Anterior cingulate cortex (tissue), 58 donors: ENCODE measurements at places on chromosomes 5 and 9.

GRCh38 chr9:126533926-126534310 lies 79.8 kb upstream of the LMX1B start:
- DNase-seq = no peak

- DNase-seq = no peak
These were observed 25.7 kb downstream of the GADD45G start for GRCh38 chr9:89630508-89630907.

GRCh38 chr5:32710550-32711361 lies at the start of gene NPR3:
Gene NPR3 (plus strand): TSS chr5:32711321. CDS start chr5:32711777, 456 bp downstream.
- DNase-seq = no peak

GRCh38 chr5:151569132-151570046 lies 21.7 kb downstream of the FAT2 start:
- DNase-seq = no peak

GRCh38 chr5:14231890-14232289 lies 88.7 kb downstream of the TRIO start:
- no peak for DNase-seq

DNA sequence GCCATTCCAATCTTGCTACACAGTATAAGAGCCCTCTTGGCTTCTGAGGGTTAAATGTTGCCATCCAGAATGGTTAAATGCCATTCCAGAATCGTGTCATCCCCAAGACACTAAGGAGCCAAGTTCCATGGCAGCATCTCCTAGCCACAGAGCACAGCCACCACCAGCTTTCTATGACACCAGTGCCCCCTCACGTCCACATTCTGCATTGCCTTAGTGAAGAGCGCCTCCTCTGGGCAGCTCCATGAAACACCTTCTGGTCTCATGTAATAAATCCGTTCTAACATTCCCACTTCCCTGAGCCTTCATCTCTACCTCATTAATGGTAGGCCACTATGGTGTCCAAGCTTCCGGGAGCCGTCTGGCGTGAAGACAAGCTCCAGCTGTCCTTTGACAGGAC lies 12.4 kb downstream of the CBY3 start:
- DNase-seq = no peak

GRCh38 chr5:18526792-18527405 lies 892.6 kb downstream of the TAF11L14 start:
- DNase-seq = no peak

- DNase-seq = no peak
These were observed 1640.3 kb upstream of the C9orf72 start for GRCh38 chr9:29213417-29214153.

GRCh38 chr9:107020040-107020530 lies 157.1 kb downstream of the ZNF462 start:
- DNase-seq = no peak

GRCh38 chr9:78214492-78214891 lies 21.4 kb upstream of the CEP78 start:
- DNase-seq = no peak

- DNase-seq = no peak
These were observed 150.2 kb downstream of the SGCD start for GRCh38 chr5:156477196-156477595.

GRCh38 chr5:151094030-151094851 lies 13.4 kb upstream of the TNIP1 start:
- no peak for DNase-seq

DNA sequence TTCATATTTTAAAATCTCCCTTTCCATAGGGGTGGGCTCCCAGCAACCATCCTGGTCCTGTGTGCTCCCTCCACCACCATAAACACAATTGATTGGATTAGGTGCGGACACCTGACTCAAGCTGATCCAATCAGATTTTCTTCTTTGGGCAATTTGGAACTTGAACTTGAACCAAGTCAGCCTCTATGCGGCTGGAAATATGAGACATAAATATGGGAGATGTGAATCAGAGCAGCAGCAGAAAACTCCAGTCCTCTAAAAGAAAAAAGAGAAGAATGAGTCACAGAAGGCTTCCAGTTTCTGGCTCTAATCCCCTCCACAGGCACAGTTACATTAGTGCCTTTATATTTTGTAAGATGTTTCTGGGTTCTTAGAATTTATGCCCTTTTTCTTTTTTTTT lies 306.6 kb downstream of the MLLT3 start:
- no peak for DNase-seq

DNA sequence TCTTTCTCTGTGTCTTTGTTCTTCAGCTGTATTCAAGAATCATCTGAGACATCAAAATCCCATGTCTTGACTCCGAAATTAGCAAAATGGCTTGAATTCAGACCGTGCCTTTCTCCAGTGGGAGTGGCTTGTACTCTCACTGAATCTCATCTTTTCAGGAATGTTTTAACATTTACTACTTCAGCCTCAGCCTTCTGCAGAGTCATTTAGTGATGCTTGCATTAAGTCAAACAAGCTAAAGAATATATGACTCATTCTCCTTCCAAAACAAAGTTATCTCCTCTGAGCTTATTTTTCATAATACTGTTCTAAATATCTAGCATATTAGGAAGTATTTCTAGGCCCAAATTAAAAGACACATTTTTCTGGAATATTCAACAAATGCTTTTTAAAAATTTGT lies 205.3 kb downstream of the CDH10 start:
- DNase-seq = no peak

DNA sequence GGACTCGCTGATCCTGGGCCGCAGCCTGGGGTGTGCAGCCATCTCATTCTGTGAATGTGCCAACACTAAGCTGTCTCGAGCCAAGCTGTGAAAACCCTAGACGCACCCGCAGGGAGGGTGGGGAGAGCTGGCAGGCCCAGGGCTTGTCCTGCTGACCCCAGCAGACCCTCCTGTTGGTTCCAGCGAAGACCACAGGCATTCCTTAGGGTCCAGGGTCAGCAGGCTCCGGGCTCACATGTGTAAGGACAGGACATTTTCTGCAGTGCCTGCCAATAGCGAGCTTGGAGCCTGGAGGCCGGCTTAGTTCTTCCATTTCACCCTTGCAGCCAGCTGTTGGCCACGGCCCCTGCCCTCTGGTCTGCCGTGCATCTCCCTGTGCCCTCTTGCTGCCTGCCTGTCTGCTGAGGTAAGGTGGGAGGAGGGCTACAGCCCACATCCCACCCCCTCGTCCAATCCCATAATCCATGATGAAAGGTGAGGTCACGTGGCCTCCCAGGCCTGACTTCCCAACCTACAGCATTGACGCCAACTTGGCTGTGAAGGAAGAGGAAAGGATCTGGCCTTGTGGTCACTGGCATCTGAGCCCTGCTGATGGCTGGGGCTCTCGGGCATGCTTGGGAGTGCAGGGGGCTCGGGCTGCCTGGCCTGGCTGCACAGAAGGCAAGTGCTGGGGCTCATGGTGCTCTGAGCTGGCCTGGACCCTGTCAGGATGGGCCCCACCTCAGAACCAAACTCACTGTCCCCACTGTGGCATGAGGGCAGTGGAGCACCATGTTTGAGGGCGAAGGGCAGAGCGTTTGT lies 19.9 kb downstream of the PTGES2 start:
- no peak for DNase-seq

- no peak for DNase-seq
These were observed 10.8 kb upstream of the NIPAL4 start for GRCh38 chr5:157449011-157449723.

- DNase-seq = no peak
These were observed 199.3 kb upstream of the PDE4D start for GRCh38 chr5:60092671-60093422.

DNA sequence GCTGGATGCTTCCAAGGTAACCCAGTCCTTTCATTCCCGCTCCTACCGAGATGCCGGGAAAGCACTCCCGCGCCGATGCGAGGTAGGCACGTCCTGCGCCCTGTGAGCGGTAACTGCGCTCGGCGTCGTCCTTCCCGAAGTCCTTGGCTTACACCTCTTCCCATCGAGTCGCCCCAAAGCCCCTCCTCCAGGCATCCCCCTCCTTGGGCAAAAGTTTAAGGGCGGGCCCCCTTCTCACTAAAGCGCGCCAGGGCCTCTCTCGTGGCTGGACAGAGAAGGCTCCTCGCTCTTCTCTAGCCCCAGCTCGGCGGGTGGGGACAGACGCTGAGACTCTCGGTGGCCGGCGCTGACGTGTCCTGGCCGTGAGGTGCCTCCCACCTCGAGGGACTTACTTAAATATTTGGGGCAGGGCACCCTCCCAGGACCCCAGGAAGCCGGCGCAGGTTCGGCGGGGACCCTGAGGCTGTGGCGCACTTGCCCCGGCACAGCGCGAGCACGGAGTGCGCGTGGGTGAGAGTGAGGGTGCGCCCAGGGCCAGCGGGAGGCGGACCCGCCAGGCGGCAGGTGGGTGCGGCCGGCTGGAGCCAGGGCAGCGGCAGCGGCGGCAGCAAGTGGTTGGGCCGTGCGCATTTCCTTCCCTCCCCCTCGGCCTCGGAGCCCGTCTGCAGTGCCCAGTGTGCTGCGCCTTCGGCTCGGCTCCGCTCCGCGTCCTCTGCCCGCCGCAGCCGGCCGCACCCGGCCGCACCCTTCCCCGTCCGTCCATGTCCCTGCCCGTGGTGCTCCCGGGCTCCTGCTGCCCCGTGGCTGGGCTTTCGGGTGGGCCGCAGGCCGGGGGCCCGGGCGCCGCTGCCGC lies at the start of gene ENTREP1:
TSS of gene ENTREP1 (plus strand) at position 667 of the 853 bp plus-strand sequence. CDS start at position 762, 95 bp downstream.
- DNase-seq = peak; percentile 18

DNA sequence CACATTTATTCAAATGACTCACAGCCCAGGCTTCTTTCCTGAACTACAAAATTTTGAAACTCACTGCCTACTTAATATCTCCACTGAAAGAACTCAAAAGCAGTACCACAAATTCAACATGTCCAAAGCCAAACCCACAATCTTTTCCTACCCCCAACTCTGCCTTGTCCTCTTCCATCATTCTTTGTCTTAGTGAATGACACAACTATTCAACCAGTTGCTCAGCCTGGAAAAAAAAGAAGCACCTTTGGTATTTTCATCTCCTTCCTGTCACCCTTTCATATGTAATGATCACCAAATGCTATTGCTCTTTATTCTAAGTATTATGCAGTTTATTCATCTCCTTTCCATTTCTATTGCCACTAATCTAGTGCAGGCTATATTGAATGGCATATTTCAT lies 216.3 kb downstream of the TMEM232 start:
- DNase-seq = no peak

- DNase-seq = no peak
These were observed 33.6 kb upstream of the MAMDC2 start for GRCh38 chr9:70010015-70010414.

- DNase-seq = no peak
These were observed 38.0 kb downstream of the PALM2AKAP2 start for GRCh38 chr9:109817846-109818472.

DNA sequence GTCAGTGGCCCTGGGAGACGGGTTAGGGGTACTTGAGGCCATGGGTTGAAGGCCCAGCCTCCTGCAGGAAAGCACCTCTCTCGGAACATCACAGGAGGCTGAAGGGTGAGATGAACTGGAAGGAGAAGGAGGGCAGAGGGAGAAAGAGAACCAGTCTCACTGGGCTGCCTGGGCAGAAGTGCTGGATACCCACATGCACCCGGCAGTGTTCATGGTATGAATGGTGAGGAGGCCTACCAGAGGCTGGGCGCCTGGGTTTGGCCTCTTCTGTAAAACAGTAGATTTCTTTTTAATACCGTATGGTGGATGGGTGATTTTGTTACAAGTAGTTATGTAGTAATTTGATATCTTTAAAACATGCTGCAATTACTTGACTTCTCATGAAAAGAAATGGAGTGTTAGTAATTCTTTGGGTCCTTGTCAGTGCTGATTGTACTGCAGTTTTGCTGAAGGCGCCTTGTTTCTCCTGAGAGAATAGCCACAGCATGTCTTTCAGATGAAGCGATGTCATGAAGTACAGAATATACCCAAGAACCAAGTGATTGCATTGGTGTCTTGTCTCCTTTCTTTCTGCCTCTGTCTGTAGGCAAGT lies 258.6 kb downstream of the FANCC start:
- no peak for DNase-seq

DNA sequence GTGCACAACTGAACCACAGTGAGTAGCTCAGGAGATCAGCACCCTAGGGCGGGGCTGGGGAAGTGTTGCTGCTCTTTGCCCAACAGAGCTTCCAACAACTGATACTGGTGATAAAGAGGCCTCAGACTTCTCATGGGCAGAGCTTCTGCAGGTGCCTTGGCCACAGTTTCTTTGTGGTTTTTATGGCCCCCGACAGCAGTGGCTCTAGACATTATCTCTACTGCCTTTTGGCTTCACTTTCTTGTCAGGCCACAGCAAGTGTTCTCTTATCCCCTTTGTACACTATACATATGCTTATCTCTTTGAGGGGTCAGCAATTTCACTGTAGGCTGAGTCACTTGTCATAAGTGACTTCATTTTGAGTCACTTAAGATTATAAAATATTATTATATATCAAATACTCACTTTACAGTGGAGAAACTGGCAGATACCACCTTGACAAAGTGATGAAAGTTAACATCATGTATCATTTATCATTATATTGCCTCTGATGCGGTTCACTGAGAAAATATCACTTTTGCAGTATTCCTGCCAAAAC lies 90.9 kb upstream of the COX7C start:
- no peak for DNase-seq

- no peak for DNase-seq
These were observed 104.5 kb downstream of the HMHB1 start for GRCh38 chr5:143916451-143916850.

- no peak for DNase-seq
These were observed 70.8 kb upstream of the HSPA9 start for GRCh38 chr5:138645778-138646575.

- peak; percentile 51 for DNase-seq
These were observed 127.7 kb downstream of the RGS3 start for GRCh38 chr9:113590991-113591898.

GRCh38 chr5:143436871-143437270 lies 33.4 kb upstream of the NR3C1 start:
- no peak for DNase-seq

DNA sequence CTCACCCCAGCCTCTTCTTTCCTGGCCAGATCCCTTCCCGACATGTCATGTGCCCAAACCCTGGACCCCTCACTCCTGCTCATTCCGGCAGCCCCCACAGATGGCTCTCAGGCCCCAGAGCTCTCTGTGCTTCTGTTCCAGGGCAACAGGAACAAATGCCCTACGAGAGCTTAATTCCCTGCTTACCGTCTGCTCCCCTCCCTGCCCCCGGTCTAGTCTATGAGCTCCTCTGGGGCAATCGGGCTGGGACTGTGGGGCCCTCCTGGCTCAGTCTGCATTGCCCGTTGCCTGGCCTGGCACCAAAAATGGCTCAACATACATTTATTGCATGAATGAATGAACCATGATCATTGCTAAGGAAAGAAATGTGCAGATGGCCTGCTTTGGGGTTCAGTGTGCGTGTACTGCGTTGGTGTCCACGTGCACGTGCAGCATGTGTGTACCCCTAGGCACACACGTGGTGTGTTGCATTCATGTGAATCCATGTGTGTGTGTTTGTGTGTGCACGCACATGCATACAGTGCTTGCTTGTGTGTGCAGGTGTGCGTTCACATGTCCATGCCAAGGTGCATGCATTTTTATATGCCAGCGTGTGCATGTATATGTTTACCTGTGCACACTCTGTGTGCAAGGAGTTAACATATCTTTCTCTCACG lies 201.2 kb upstream of the IER5L start:
- DNase-seq = no peak
